Activated CD4-positive, alpha-beta T cell treated with anti-CD3 and anti-CD28 coated beads for 4 hours (primary cell): ENCODE measurements at places on chromosomes 5 and 9.

- DNase-seq = no peak
These were observed 216.3 kb downstream of the GADD45G start for GRCh38 chr9:89821081-89821480.

GRCh38 chr5:177350776-177351391 is 584 bp downstream of the LMAN2 start:
- DNase-seq = no peak

- DNase-seq = no peak
These were observed 50.5 kb upstream of the AGXT2 start for GRCh38 chr5:35098214-35098613.

DNA sequence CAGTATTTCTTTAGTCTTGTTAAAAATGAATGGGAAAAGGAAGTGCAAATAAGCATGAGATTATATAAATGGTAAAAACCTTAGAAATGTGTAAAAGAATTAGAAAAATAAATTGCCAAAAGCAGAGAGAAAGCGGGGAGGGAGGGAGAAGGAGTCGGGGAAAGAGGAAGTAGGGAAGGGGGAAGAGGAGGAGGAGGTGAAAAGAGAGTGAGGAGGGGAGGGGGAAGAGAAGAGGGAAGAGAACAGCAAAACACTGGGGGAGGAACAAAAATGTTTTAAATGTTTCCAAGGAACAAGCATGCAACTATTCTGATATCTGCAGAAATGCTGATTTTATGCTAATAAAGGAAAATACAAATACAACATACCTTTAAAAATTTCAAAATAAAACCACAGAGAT is 317.5 kb downstream of the PIK3R1 start:
- no peak for DNase-seq

DNA sequence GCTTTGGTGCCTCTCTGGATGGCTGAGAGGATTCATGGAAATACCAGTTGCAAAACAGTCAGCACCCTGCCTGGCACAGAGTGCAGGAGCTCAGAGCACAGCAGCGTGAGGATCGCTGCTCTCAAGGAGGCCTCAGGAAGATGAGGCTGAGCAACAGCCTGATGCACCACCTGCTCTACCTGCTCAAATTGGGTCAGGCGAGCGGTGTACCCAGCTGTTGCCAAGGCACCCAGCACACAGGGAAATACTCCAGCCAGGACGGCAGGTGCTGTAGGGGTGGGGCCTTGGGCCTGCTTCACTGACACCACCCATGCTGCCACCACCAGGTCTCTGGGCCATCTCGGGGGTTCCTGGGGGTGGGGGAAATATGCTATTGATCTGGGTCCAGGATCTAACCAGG is 4.3 kb downstream of the EEIG1 start:
- no peak for DNase-seq

DNA sequence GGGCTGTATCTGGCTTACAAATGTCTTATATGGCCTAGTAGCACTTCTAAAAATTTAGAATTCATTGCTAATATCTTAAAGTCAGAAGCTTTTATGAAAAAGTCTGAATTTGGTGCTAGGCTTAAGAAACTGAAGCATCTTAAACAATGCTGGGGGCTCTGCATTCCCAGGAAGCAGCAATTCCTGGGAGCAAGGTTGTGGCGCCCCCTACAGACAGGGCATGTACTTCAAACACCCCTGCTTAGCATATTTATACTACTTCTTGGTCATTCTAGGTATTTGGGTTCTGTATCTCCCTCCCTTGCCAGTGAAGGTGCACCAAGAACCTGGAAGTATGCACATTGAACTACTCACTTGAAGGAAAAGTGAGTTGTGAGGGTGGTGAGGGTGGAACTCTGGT is 64.6 kb upstream of the GRIA1 start:
- no peak for DNase-seq

DNA sequence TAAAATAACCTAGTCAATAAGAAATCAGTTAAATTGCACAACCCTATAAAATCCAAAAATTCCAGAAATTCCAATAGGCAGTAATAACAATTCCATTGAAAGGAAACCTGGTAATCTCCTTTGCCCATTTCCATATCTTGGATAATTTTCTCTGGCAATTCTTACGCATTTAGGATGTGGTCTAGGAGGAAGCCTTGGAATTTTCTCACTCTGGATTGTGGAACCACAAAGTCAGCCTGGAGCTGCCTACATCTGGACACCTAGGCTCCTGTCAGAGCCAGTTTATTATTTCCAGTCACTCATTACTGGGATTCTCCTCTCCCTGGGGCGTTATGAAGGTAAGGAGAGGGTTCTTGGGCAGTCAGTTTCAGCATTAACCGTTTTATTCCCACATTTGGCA is 40.3 kb upstream of the GNE start:
- DNase-seq = no peak

GRCh38 chr5:142883025-142883424 is 112.8 kb downstream of the ARHGAP26 start:
- DNase-seq = no peak

GRCh38 chr5:149062371-149063016 is 368 bp downstream of the SH3TC2 start:
- DNase-seq = no peak

DNA sequence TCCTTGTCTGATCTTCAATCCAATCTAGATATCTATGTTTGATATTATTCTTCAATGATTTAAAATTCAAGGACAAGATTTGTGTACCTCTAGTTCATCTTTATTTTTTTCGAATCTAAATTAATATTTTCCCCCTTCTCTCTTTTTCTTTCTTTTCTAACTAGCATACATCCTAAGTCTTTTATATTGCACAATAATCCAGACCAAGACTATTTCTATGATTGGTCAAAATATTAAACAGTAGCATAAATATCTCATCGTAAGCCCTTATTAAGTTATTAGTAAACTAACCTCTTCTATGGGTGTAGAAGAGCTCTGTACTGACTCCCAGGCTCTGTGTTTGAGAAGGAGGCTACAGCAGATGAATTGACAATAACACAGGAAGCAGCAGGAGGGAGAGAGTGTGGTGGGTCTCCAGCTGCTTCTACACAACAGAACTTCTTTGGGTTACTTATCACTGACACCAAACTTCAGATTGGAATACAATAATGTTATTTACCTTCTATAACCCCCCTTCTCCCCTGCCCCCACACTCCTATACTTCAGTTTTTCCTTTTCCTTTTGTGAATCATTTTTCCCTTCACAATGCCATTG is 11.9 kb upstream of the PLCXD3 start:
- DNase-seq = no peak

GRCh38 chr5:45697201-45697600 is 1.0 kb upstream of the HCN1 start:
- no peak for DNase-seq
